NCI-H510A (cell line): ENCODE measurements at places on chromosomes 7 and 10.

- DNase-seq: peak; percentile 57
These were observed 1.3 kb upstream of the SLC26A5 start for GRCh38 chr7:103447073-103447960.

DNA sequence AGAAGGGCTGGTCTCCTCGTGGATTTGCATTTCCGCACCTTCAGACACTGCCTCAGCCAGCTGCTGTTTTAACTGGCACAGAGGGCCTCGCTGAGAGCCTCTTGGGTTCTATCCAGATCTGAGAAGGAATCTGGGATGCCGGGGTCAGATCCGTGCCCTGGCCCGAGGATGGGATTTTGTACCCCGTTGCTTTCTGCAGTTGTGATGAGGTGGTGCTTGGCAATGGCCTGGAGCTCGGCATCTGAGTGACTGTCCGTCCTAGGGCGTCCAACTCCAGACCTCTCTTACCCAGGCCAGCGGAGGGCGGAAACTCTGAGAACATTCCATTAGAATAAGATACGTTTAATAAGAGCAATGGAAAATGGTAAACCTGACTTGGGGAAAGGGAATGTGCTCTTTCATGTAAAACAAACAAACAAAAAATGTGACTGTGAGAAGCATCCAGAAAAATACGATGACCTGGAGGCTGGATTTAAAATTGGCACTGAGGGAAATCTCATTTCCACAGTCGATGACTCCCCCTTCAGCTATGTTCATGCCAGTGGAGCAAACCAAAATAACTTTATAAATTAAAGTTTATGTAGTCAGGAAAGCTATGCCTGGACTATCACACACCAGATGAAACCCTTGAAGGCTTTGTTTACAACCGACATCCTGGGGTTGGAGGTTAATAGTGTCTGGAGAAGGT, 39.6 kb downstream of the GRK5 start:
- peak; percentile 68 for DNase-seq

- DNase-seq: no peak
These were observed 527 bp upstream of the SORCS3 start for GRCh38 chr10:104640339-104641186.

- DNase-seq: no peak
These were observed 441 bp downstream of the CCDC186 start for GRCh38 chr10:114173603-114173920.

DNA sequence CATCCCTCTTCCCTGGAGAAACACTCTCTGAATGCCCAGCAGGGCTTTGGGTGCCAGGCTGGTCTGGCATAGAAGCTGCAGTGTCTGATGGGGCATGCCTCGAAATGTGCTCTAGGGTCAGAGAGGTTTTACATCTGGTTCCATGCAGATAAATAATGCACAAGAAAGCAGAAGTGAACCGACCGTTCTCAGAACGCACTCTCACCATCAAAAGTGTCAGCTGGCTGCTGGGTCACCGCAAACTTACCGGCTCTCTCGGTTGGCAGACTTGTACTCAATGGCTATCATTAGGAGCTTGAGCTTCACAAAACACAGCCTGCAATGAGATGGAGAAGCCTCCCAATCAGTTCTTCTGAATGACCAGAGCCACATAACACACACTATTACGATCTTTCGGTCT, 610.0 kb downstream of the KCNMA1 start:
- no peak for DNase-seq

GRCh38 chr7:35430547-35431153, 176.8 kb upstream of the TBX20 start:
- no peak for DNase-seq

DNA sequence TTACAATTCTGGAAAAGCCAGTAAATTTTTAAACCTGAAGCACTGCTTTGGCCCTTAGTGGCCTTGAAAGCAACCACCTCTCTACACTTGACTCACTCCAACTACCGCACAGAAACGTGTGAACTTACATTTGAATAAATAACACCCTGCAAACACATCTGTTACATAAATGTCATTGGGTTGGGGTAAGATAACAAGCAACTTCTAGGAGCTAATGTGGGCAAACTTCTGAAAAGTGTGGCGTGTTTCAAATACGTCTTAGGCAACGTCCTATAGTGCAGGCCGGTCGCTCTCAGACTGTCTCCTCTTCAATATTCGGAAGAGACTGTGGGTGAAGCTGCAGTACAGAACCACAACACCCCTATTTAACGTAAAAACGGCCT, 474 bp downstream of the ORC5 start:
- no peak for DNase-seq

DNA sequence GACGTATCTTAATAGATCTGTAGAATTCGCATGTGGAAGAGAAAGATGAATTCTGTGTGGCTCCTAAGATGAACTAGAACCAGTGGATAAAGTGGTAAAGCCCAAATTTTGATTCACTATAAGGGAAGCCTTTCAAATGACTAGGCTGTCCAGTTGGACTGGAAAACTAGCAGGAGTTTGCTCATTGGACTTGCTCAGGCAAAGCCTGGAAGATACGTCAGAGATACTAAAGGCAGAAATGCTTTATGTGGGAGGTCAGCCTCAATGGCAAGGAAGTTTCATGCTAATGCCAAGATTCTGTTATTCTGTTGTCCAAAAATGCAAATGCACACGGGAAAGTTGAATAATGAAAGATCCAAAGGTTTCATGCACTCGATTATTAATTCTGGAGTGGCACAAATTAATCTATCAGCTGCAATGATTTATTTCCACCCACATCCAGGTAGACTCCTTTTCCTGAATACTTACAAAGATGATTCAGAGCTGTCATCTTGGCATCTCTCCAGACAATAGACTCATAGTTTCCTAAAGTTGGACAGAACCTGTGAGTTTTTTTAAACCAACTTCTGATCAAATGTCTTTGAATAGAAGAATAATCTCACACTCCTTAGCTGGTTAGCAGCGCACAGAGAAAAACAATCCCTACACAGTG, 20.5 kb upstream of the PPP1R3C start:
- DNase-seq: no peak

GRCh38 chr7:5481241-5482019, 57.8 kb upstream of the TNRC18 start:
- no peak for DNase-seq

DNA sequence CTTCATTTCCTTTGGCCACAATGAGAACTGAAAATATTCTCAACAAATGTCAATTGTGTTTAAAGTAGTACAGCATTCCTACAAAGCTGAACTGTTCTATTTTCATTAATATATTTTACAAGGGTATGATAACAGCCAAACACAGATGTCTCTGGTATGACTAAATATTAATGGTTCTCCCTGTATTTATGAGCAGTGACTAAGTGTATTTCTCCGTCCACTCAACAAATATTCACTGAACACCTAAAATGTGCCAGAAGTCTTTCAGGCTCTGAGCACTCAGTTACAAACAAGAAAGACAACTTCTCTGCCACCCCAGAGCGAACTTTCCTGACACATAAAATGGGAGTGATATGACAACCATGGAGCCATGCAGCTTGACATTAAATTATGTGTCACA, 135.6 kb downstream of the VPS41 start:
- no peak for DNase-seq

GRCh38 chr10:126776168-126776567, 105.7 kb upstream of the C10orf90 start:
- no peak for DNase-seq

DNA sequence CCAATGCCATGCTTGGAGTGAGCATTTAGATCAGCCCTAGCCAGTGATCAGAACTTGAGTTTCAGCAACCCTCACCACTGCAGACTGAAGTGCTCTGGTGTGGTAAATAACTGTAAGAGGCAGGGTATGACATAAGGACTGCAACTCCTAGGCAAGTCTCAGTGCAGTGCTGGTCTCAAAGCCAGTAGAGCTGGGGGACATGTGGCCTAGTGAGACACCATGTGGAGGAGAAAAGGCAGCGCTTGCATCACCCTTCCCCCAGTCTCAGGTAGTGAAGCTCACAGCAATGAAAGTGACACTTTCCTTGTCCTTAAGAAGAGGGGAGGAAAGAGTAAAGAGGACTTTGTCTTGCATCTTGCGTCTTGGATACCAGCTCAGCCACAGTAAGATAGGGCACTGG, 386.8 kb upstream of the POT1 start:
- no peak for DNase-seq

- no peak for DNase-seq
These were observed 88.5 kb upstream of the GNA12 start for GRCh38 chr7:2932402-2933251.

DNA sequence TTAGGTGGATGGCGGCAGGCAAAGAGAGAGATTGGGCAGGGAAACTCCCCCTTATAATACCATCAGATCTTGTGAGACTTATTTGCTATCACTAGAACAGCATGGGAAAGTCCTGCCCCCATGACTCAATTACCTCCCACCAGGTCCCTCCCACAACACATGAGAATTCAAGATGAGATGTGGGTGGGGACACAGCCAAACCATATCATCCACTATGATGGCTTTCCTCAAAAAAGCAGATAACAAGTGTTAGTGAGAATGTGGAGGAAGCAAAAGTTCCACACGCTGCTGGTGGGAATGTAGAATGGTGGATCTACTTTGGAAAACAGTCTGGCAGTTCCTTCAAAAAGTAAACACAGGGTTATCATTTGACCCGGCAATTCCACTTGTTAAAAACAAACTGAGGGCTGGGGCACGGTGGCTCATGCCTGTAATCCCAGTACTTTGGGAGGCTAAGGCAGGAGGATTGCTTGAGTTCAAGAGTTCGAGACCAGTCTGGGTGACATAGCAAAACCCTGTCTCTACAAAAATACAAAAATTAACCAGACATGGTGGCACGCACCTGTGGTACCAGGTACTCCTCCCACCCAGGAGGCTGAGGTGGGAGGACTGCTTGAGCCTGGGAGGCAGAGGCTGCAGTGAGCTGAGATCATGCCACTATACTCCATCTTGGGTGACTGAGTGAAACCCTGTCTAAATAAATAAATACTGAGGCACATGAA, 161.4 kb upstream of the EEPD1 start:
- DNase-seq: no peak

DNA sequence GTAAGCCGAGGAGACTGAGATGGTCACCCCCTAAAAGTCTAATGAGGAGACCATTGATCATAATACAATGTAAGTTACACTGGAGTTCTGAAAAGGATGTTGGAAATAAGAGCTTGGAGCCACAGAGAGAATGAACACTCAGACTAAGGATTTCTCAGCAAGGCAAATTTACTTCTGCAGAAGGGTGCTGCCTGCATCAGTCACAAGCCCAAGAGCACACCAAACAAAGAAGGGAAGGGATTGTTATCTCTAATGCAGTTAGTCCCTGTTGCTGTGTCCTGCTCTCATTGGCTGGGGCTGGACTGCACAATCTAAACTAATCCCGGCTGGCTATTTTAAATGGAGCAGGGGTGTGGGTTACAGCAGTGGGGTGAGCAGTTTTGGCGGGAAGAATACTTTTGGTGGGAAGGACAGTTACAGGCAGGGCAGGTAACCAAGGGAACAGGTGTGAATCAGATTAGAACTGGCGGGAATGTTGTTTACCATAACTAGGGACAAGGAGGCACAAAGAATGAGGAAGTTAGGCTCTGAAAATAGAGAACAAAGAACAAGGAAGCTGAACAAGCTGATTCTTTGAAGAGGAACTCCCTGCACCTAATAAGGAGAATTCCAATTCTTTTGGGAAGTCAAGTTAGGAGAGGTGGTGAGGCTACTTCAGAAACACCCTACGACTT, 30.3 kb upstream of the TRIM24 start:
- no peak for DNase-seq

DNA sequence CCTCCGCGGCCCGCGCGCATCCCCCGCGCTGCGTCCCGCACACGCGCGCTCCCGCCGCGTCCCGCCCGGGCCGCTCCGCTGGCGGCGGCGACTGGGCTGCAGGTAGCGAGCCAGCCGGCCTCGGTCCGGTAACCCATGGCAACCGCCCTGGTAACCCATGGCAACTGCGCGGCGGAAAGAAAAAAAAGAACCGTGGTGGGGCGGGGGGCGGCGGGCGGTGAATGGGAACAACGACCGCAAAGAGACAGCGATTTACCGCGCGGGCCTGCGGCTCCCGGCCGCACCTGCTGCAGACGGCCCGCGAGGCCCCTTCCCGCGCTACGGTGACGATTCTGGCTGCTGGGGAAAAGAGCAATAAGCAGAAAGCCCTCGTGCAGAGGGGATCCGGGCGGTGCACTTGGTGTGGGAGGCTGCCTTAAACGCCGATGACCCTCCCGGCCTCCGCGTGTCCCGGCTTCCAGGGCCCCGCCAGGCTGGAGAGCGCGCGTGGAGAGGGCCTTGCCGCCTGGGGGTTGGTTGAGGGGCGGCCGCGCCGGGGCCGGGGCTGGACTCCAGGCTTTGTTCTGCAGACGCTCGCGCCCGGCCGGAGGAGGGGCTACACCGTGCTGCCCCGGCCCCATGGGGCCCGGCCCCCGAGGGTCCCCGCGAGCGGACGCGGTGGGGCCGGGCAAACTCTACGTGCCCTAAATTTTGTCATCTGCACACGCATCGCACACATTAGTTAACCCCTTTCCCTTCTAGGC, 84.7 kb downstream of the SNX10 start:
- DNase-seq: peak; percentile 64

- no peak for DNase-seq
These were observed 82.9 kb downstream of the CDK14 start for GRCh38 chr7:90678986-90679385.

- DNase-seq: peak; percentile 89
These were observed at the start of gene NEURL1 for GRCh38 chr10:103493362-103493915. TSS of gene NEURL1 (plus strand) at chr10:103493705. CDS start at chr10:103494388, 683 bp downstream.

DNA sequence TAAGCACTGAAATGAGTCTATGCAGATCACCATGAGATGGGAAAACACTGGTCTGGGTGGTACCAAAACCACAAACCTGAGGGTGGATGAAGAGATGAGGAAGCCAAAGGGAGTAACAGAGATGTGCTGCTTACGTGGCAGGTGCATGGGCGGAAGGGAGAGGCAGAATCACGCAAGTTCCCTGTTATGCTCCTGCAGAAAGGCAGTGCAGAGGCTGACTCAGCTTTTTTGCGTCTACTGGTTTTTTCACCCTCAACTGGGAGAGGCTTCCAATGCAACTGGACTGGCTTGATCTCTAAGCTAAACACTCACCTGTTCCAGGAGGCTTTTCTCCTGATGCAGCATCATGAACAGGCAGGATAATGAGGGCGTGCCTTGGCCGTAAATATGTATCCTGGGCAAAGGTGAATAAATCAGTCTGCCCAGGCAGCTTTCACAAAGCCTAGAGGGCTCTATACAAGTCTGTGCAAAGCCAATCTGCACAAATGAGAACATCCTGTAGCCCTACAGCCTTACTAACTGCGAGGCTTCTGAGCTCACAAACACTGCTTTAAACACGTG, 95.4 kb upstream of the AFAP1L2 start:
- peak; percentile 51 for DNase-seq

GRCh38 chr7:73544678-73545077, 12.8 kb downstream of the BCL7B start:
- DNase-seq: no peak

- no peak for DNase-seq
These were observed 210.6 kb downstream of the ARL4A start for GRCh38 chr7:12898004-12898403.

DNA sequence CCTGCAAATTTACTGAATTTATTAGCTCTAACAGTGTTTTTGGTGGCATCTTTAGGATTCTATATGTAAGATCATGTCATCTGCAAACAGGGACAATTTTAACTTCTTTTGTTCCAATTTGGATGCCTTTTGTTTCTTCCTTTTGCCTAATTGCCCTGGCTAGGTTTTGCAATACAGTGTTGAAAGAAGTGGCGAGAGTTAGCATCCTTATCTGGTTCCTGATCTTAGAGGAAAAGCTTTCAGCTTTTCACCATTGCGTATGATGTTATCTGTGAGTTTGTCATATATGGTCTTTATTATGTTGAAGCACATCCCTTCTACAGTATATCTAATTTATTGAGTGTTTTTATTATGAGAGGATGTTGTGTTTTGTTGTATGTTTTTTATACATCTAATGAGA, 301.4 kb downstream of the PTPRN2 start:
- DNase-seq: no peak
